ENCODE measurements at places on chromosomes 3 and 15.
A peak's percentile ranks its signal among the peaks of the same experiment; 100 is the strongest.

DNA sequence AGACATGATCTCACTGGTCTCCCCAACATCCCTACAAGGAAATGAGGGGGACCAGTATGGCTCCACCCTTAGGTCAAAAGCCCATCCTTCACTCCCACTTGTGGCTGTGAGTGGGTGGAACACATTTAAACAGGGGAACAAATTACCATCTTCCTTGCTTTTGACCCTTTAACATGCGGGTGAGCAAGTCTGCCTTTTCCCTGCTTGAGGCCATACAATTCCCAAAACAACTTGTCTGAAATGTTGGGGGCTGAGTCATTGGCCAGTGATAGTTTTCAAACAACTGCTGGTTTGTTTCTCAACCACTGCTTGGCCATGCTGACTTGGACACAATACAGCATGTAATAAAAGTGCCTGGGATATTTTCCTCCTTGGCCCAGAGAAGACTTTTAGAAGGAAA lies 39.6 kb downstream of the COL8A1 start:
- peak; percentile 69 for DNase-seq

GRCh38 chr3:181722156-181722555 lies 10.4 kb downstream of the SOX2 start:
- no peak for DNase-seq

- DNase-seq = peak; percentile 97
Observed at GRCh38 chr3:171811295-171811912, 1.1 kb upstream of the PLD1 start.

DNA sequence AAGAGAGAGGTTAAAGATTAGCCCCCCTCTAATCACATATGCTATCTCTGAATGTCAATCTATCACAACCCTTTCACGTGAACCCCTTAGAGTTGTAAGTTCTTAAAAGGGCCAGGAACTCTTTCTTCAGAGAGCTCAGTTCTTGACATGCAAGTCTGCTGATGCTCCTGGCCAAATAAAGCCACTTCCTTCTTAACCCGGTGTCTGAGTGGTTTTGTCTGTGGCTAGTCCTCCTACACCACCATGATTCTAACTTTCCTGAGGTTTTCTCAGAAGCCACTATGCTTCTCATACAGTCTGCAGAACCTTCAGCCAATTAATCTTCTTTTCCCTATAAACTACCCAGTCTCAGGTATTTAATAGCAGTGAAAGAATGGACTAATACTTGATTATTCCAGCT lies 231.1 kb upstream of the CNTN6 start:
- DNase-seq = no peak

DNA sequence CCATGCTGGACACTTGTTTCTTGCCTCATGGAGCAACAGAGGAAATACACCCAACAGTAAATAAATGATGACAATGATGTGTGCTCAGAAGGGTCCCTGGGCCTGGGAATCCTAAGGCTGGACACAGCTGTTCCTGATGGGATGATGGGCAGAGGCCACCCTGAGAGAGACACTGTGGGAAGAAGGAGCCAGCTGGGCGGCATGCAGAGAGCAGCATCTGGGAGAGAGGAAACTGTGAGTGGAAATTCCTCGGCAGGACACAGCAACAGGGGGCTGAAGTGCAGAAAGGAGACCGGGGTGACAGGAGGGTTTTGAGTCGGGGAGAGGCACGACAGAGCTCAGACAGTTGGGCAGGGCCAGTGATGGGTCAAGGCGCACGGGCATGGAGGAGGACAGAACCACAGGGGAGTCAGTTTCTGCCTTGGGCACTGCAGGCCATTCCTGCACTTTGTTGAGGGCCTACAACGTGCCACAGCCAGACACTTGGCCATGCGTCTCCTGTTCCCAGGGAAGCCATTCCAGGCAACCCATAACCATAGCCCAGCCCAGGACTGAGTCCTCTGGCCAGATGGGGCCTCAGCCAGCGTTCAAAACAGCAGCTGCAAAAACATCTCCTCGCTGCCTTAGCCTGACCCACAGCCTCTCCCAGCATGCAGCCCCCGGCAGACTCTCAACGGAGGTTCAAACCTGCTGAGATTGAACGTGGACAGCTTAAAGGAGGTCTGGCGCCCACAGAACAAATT lies 36.7 kb upstream of the SLC6A1 start:
- DNase-seq = no peak

DNA sequence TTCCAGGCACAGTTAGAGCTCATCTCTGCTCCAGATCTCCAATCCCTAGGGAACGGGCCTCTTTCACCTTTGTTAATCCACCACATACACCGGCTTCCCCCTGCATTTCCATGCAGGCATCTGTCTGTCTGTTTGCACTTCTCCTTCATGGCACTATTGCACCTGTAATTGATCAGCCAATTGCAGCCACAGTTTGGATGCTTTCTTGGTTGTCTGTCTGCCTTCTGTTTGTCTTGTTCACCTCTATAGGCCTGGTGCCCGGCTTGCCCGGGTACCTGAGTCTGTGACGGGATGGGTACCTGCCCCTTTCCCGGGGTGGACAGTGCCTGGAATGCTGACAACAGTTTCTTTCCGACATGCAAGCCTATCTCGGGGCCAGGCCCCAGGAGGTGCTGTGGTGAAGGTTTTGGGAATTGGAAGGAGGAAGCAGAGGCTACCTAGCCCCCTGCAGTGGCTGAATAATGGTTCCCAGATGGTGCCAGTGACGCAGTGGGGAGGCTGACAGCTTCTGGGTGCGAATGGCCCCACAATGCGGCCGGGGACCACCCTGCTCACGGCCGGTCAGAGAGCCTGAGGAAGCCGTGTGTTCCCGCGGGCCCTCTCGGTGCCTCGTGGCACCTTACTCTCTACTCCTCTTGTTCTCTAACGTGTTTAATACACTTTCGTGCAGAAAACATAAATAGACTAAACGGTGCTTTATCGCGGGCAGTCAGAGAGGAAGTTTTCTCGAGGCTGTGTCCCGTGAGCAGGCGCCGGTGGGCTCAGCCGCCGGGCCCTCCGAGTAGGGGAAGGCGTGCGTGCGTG lies 31.3 kb upstream of the RAB6B start:
- peak; percentile 2 for DNase-seq

DNA sequence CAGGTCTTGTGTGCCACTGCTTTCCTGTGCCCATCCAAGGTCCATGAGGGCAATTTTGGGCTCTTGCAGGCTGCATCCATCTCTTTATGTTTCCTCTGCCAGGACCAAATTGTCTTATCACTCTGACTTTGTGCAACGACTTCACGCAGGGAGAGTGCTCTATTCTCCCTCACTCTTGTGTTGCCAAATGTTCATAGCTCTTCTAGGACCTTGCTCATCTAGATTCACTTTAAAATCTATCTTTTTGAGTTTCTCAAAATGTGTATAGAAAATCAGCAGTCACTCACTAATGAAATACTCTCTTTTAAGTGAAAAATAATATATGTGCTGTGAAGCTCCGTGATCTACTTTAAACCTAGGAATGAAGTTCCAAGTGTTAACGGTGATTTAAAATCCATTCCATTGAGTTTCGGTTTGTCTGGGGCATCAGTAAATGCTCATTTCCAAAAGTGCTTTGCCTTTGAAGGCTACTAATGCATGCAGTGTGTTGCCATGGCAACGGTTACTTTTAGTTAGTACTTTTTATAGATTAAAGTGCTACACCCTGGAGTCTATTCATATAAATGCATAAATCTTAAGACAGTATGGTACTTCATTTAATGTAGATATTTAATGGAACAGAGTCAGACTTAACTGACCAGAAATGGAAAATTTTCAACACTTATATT lies 46.6 kb upstream of the GOLGA8J start:
- peak; percentile 10 for DNase-seq

All from adipocyte (in vitro differentiated cells).